ENCODE measurements at places on chromosomes 3 and 15.

- no peak for DNase-seq
These were observed 31.3 kb downstream of the MGA start for GRCh38 chr15:41691471-41691870.

GRCh38 chr3:152266221-152266995, 2.3 kb upstream of the MBNL1 start:
- no peak for DNase-seq

DNA sequence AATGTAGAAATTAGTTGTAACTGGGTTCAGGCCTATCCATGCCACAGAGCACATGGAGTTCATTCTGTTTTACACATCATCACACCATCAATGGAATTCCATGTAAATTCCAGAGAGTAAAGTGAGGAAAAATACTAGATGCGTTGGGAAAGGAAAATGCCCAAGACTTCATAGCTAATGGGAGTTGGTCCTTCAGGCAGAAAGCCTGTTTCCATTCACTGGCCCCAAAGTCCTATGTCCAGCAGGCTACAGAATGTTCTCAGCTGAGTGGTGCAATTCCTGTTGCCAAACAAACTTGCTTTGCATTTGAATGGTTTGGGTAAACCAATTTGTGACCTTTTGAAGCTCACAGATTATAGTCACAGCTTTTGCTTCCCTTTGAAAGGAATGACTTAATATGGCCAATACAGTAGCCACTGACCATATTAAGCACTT, 164.6 kb upstream of the PFN2 start:
- no peak for DNase-seq

DNA sequence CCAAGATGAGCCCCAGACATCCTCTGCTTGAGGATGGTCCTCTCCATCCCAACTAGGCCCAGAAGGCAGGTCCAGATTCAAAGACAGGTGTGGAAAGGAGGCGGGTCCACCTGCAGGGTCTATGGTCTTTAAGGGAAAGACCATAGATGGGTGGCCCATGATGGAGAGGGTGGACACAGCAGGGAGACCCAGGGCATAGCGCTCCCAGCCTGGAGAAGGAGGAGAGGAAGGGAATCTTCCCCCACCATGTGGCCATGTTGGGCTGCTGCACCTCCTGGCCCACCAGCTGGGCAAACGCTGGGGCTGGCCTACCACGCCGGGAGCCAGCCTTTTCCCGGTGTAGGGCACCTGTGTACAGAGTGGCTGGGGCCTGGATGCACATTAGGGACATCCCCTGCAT, 265.2 kb upstream of the TLE3 start:
- no peak for DNase-seq

GRCh38 chr3:2897821-2898220, 212.4 kb downstream of the IL5RA start:
- DNase-seq: no peak

- no peak for DNase-seq
These were observed 271.0 kb downstream of the EDEM1 start for GRCh38 chr3:5458526-5458925.

GRCh38 chr15:40333922-40334492, 6.7 kb downstream of the CCDC9B start:
- DNase-seq: no peak

GRCh38 chr3:98972155-98972554, 70.7 kb upstream of the DCBLD2 start:
- no peak for DNase-seq

GRCh38 chr3:30810625-30811024, 83.8 kb downstream of the GADL1 start:
- DNase-seq: no peak

GRCh38 chr15:49255966-49256759, 86.1 kb downstream of the GALK2 start:
- no peak for DNase-seq

- DNase-seq: no peak
These were observed 98.8 kb upstream of the PLXND1 start for GRCh38 chr3:129705274-129705673.

GRCh38 chr15:53512029-53512428, 247.4 kb downstream of the WDR72 start:
- no peak for DNase-seq

DNA sequence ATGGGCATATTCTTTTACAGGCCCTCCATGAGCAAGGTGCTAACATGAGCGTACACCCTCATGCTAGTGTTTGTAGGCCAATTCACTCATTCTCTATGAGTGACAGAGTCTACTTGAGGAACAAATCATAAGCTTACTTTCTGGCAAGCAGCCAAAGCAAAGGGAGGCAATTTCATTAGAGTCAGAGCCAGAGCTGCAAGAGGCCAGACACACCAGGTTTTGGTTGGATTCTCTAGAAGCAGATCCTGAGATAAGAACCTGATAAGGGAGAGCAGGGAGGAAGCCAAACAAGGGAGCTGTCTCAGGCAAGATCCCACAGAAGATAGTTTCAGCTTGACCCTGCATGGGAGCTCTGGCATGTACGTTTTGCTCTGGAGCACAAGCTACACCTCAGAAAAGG, 214.1 kb upstream of the CTNNB1 start:
- no peak for DNase-seq

DNA sequence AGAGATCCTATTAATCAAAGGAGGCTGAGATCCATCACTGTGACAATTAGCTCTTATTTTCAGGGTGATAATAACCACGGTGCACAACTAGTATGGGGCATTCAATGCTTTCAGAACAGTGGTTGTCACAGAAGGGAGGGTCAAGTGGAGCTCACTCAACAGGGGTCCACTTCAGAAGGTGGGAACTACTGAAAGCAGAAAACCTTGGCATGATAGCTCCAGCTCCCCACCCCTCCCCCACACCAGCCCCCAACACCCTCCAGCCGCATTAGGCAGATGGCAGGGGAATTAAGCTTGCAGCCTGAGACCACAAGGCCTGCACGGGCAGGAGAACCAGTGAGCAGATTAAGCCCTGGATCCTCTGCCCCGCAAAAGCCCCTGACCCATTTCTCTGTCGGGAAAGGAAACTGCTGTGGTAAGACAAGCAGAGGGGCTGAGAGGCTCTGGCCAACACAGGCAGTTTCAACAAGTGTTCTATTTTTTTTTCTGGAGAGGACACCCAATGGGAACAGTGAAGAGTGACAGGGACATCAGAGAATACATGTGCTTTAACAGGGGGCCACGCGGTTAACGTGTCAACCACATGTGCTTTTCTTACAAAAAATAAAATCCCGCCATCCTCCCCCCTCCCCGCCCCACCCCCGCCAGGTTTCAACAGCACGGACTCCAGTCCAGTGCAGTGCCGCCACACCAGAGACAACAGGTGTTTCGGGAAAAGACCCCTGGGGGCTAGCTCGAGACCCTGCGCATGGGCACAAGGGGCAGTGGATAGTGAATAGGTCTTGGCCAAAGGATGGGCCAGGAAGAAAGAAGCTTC, 997 bp downstream of the FYCO1 start:
- no peak for DNase-seq

- peak; percentile 40 for DNase-seq
These were observed at the start of gene COMMD2 for GRCh38 chr3:149752051-149752787. Gene COMMD2 (minus strand): TSS chr3:149752489. CDS start chr3:149752444, 45 bp downstream.

DNA sequence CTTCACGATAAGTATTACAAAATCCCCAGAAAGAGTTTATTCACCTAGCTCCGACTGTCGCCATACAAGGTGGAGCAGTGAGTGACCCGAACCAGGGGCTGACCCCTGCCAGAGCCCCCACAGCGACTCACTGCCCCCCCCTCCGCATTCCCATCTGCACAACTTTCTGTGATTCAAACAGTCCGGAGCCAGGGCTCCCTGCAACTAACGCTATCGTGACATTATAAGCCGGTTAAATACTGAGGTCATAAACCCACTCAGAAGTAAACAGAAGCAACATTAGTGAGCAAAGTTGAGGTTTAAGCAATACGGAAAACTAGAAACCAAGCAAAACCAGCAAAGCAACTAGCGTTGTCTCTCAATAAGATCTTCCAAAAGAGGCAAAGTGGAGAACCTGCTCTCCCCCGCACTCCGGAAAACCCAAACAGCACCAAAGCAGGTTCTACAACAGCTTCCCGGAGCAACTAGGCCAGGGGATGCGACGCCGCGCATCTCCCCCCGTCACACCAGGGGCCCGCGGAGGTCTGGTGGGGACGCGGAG, 642 bp downstream of the SCAP start:
- DNase-seq: no peak

DNA sequence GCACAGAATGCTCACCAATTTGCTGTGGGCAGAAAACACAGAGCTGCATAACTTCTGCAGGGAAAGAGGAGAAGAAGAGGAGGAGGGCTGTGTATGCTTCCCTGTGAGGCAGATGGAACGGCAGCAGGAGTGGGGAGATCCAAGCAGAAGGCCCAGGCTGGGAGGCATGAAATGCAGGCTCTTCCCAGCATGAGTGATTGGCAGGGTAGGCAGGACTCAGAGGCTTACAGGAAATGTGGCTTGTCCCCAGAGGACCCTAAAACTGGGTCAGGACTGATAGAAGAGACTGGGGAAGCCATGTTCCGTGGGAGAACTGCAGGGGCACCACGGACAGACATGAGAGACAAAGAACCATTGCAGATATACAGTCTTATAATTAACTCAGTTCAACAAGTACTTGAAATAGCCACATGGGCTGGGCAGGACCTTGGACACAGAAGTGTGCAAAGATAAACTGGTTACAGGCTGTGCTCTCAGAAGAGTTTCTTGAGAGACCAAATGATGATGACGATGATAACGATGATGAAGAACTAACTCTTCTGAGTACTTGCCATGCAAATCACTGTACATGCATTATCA, 286.9 kb downstream of the EPHB1 start:
- DNase-seq: no peak

DNA sequence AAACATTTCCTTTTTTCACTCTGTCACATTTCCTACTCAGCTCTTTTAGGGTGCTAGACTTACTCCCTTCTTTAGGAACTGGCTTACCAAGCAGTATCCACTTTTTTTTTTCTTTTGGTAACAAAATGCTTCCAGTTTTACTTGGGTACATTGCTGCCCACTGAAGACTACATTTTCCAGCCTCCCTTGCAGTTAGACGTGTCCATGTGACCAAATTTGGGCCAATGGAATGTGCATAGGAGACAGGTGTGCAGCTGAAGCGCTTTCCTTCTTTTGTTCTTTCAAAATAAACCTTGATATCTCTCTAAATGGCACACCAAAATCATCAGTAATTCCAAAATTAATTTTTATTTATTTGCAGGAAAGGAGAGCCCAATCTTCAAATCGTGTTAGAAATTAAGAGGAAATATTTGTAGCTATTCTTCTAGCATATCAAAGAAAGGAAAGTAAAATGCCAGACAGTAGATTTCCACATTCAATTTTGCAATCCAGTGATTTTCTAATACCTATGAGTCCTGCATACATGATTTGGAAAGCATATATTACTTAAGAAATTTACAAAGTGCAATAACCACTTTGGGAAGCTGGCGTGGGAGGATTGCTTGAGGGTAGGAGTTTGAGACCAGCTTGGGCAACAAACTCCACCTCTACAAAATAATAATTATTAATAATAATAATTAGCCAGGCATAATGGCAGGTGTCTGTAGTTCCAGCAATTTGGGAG, 422.0 kb upstream of the FRG2C start:
- DNase-seq: no peak

DNA sequence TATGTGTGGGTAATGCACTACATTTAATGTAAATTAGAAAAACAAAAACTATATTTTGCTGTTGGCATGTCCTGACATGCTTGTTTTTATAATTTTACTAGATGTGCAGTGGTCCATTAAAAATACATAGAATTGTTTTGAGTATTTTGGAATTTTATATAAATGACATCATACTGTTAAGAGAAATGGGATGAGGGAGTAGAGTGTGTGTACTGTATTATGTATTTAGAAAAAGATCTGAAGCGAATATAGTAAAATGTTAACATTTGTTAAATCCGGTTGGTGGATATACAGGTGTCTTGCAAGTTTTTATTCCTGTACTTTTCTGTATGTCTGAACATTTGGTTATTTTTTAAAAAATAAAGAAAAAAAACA, 288.4 kb upstream of the SATB1 start:
- no peak for DNase-seq

- no peak for DNase-seq
These were observed 622.3 kb downstream of the DIPK2A start for GRCh38 chr3:144593881-144594280.

DNA sequence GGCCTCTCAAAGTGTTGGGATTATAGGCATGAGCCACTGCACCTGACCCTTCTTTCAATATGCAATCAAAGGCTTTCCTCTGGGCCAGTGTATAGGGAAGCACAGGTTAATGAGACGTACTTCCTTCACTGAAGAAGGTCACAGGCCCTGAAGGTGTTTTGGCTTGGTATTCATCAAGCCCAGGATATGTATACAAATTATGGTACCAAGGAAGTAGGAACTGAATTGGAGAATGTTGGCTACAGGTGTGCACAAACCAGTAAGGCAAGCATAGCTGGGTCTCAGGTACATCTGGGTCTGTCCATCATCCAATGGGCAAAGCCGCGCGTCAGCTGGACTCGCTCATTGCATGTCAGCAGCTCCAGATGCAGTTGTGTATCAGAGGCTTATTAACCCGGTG, 237.9 kb downstream of the ADAMTS17 start:
- DNase-seq: no peak

DNA sequence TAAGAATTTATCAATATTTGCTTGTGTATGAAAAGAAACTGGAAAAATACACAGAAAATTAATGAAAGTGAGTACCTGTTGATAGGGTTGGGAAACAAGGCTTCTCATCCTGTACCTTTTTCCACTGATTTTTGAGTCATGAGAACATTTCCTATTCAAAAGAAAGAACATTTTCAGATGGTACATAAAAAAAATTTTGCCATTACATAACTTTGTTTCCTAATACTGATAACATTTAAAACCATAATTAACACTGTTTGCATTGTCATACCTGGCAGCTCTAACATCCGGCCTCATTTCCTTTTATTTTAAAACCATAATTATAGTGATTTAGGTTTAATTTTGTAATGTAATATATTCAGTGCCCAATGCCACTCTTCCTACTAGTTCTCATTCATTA, 11.7 kb downstream of the NKTR start:
- no peak for DNase-seq

GRCh38 chr3:89565098-89565497, 457.7 kb downstream of the EPHA3 start:
- no peak for DNase-seq

DNA sequence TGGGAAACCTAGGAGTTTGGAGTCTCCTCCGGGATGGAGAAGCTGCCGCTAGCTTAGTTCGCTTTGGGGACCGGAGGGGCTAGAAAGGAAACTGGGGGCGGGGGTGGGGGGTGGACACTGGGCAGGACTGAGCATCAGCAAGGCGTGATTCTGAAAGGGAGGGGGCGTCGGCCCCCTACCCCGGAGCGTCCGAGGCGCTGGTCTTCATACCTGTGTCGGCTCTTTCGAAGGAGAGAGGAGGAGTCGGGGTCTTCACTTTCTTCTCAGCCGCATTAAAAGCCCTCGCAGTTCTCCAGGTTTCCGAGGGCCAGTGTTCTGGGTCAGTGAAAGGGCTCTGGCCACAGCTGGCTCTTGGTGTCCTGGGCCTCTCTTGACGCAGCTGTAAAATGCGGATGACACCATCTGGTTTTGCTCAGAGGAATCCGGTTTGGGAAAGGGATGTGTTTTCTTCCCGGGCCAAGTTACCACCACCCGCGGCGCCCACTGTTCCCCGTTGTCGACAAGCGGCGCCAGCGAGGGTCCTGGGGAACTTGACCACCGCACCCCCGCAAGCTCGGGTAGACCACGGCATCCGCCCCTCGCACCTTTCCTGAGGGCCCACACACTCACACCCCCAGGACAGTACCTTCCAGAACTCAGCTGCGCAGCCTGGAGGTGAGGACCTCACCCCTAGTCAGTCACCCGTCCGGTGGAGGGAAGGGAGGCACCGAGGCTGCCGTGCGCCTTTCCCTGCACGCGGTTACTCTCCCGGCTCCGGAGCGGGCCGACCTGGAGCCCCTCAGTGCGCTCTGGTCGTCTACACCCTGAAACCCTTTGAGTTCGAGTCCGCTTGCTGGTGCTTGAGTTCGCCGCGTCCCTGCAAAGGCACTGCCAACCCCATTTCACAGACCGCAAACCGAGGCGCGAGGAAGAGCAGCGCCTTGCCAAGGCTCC, 660 bp downstream of the CCK start:
- no peak for DNase-seq
